ENCODE measurements at places on chromosomes 4 and X. TPM values are rescaled to one million over a fixed set of nuclear protein-coding genes. Genes with fewer than 3 reads are reported as not detected.

DNA sequence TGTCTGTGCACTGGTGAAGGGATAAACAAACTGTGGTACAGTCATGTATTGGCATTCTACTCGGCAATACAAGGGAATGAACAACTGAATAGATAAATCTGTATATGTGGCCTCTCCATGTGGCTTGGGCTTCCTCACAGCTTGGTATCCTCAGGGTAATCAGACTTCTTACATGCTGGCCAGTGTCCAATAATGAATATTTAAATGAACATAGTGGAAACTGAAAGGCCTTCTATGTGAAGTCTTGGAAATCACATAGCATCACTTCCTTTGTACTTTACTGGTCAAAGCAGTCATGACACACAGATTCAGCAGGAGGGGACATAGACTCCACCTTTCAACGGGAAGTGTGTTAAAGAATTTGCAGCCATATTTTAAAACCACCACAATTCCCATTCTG, 33.4 kb upstream of the GPR101 start:
- H3K4me1 ChIP-seq: no peaks in the 10 kb centered on the region
- no peak overlapping the region for H3K27ac ChIP-seq
- no peaks in the 10 kb centered on the region for H3K36me3 ChIP-seq
- DNase-seq: no peak
- no peak overlapping the region for H3K4me3 ChIP-seq

DNA sequence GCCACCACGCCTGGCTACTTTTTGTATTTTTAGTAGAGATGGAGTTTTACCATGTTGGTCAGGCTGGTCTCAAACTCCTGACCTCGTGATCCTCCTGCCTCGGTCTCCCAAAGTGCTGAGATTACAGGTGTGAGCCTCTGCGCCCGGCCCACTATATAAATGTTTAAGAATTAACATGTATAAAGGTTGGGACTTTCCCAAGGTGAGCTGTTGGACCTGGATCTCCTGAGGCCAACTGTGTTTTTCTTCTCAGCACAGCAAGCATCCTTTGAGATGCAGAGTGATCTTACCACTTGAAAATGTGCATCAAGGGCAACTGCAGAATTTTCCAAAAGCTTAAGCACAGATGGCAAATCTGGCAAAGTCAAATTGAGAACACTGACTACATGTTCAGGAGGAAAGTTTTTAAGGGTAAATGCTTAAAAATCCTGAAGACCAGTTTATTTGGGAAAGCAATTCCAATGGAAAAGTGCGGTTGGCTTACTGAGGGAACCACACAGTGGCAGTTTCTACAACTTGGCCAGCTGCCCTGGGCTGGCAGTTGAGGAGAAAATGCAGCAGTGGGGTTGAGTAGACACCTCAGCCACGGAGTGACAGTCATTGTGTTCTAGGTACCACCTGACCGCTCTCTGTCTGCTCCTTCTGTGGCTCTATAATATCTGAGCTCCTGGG, 168.9 kb downstream of the CBR4 start:
- peak overlapping the region; percentile 56 for H3K27ac ChIP-seq
- H3K36me3 ChIP-seq: no peaks in the 10 kb centered on the region
- H3K27me3 ChIP-seq: no peaks in the 10 kb centered on the region
- H3K4me3 ChIP-seq: no peak overlapping the region
- peaks cover 48% of the 10 kb centered on the region for H3K4me1 ChIP-seq

- H3K27me3 ChIP-seq: no peaks in the 10 kb centered on the region
- no peak for DNase-seq
- no peak overlapping the region for H3K27ac ChIP-seq
- peaks cover 11% of the 10 kb centered on the region for H3K4me1 ChIP-seq
- H3K4me3 ChIP-seq: no peak overlapping the region
These were observed 404.9 kb downstream of the PCDH7 start for GRCh38 chr4:31125061-31125460.

GRCh38 chr4:55386073-55386472, 9.7 kb upstream of the TMEM165 start:
- H3K36me3 ChIP-seq: no peaks in the 10 kb centered on the region
- peak; percentile 80 for DNase-seq
- H3K4me3 ChIP-seq: no peak overlapping the region

GRCh38 chr4:48290146-48290772, 20.6 kb upstream of the TEC start:
- no peak overlapping the region for H3K4me3 ChIP-seq
- no peaks in the 10 kb centered on the region for H3K4me1 ChIP-seq
- no peaks in the 10 kb centered on the region for H3K36me3 ChIP-seq
- H3K27ac ChIP-seq: no peak overlapping the region
- peak; percentile 57 for DNase-seq

GRCh38 chr4:186931519-186931918, 207.9 kb upstream of the FAT1 start:
- H3K4me3 ChIP-seq: no peak overlapping the region
- no peaks in the 10 kb centered on the region for H3K36me3 ChIP-seq
- no peak for DNase-seq
- H3K4me1 ChIP-seq: no peaks in the 10 kb centered on the region

DNA sequence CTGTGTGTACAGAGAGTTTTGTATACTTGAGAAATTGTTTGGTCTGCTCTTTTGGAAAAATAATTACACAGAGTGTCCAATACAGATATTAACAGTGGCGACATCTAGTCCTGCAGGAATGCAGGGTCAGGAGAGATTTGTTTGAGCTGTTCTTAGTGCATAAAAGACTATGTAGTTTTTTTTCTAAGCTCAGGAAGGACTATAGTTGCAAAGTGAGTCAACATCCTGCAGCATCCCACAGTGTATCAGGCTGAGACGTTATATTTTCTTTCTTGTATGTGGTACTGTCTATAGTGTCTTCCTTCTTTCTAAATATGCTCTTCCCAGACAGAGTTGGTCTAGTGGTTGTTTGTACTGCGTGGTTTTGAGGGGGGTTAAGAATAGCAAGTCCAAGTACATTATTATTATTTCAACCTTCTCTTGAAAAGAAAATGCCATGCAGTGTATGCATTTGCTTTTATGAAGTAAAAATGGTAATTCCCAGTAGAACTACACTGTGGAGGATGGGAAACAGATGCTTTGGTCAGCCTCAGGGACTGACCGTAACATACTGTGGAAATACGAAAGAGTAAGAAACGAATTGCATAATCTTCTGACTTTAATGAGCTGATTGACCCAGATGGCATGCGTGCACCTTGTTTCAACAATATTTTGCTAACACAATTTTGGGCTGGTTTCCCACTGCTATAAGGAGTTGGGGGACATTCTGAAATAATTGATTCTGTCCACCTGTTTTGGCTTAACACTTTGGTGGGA, 67.4 kb downstream of the DMP1 start:
- H3K4me1 ChIP-seq: no peaks in the 10 kb centered on the region
- no peaks in the 10 kb centered on the region for H3K27me3 ChIP-seq
- H3K27ac ChIP-seq: no peak overlapping the region
- no peak for DNase-seq

The SGMS2 gene
- 0.43 TPM for total RNA-seq
